Myocyte (in vitro differentiated cells): ENCODE measurements at places on chromosomes 1 and 21.
A peak's percentile ranks its signal among the peaks of the same experiment; 100 is the strongest.

DNA sequence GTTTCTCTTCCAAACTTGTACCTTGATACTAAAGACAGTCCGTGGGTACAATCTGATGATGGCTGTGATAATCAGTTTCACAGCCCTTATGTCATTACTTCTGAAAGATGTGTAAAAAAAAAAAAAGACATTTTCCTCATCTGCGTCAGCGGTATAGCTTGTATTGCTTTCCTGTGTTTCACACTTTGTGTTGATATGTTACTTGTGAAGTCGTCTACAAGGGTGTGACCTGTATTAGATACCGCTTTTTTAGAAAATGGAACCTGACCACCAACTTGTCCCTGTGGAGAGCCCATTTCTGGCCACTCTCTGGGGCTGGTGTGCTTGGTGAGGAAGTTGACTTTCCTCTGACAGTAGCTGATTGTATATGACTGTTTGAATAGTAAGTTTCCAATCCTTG is 50.5 kb downstream of the PEX14 start:
- no peak for DNase-seq

GRCh38 chr21:46109313-46110221 is 11.7 kb downstream of the COL6A2 start:
- no peak for DNase-seq

DNA sequence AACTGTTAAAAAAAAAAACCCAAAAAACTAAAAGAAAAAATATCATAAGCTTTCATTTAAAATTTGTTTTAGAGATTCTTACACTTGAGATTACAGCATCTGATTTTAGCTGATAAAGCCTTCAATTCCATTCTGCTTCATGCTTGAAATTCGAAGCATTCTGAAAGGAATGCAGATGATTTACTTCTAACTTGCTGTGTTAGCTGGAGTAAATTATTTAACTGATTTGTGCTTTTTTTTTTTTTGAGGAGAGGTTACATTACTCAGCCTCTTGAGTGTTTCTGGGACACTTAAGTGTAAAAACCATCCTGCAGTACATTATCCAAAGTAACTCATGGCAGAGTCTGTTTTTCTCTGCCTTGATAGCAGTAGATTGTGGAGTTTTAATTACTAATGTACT is 4.5 kb upstream of the TRIM67 start:
- DNase-seq, result no peak

DNA sequence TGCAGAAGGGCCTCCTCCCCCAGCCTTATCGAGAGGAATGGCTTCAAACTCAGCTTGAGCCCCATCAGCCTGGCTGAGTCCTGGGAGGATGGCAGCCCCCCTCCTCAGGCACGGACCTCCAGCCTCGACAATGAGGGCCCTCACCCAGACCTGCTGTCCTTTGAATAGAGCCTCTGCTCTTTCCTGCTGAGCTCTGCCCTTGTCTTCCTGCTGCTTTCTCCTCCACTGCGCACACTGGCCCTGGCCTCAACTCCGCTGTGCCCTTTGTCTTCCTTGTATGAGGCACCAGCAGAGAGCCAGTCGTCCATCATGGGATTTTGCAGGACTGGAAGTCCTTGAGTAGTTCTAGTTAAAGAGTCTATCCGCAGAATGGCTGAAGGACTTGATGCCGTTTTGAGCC is 2.0 kb downstream of the C1orf226 start:
- no peak for DNase-seq

DNA sequence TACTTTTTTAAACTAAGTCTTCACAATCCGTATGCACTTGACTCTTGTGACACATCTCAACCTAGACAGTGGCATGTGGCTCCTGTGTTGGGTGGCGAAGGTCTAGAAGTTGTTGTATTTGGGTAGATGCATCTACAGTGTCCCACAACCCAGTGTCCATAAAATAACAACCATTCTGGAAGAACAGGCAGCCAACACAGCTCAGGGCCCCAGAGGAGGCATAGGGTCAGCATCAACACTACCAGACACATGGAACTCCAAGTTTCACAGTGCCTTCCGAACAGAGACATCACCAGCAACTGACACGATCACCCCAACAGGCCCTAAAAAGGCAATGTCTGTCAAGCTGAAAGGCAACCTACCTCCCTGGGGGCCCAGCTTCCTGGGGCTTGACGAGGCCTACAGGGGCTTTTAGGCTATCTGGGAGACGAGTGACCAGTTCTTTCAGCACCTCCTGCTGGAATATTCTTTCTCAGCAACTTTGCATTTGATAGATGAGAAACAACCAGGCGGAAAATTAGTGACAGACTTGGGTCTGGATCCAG is 5.6 kb downstream of the SH3BP5L start:
- no peak for DNase-seq

DNA sequence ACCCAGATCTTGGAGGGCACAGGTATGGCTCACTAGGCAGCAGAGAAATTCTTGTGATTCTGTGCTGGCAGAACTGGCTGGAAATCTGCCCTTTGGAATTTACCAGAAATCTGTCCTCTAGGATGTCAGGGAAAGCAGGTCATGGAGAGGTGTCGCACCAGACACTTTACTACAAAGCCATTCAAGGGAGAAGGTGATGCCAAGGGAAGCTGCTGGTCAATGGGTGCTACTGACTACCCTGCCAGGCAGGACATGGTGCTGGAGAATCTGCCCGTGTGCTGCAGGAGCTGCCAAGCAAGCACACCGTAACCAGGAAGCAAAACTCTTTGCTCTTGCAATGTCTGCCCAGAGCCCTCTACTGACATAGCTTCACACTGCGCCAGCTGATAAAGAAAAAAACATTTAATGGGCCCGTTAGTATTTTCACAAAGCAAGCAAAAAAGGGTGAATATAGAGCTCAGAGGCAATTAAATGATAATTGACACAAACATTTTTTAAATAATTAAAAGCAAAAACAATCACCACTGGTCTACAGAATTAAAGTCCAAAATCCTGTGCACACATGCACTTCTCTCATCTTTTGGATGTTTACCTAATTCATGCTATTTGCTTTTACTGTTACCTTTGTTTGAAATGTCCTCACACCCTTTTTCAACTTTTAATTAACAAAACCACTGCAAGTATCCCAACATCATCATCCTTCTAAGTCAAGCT is 7.2 kb upstream of the FBXO28 start:
- peak; percentile 27 for DNase-seq

GRCh38 chr1:236535662-236536161 is 11.9 kb downstream of the LGALS8 start:
- no peak for DNase-seq

- no peak for DNase-seq
Measured at GRCh38 chr21:21530680-21531079, 532.5 kb downstream of the NCAM2 start.

DNA sequence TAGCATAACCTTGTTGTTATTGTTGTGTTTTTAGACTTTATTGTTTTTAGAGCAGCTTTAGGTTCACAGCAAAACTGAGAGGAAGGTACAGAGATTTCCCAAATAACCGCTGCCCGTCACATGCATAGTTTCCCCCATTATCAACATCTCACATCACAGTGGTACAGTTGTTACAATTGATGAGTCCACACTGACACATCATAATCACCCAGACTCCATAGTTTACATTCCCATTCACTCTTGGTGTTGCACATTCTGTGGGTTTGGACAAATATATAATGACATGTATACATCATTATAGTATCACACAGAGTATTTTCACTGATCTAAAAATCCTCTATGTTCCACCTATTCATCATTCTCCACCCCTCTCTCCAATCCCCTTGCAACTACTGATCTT is 25.9 kb upstream of the TOR3A start:
- DNase-seq, result no peak

- DNase-seq, result peak; percentile 29
Measured at GRCh38 chr1:229412056-229412455, 21.8 kb downstream of the ACTA1 start.

DNA sequence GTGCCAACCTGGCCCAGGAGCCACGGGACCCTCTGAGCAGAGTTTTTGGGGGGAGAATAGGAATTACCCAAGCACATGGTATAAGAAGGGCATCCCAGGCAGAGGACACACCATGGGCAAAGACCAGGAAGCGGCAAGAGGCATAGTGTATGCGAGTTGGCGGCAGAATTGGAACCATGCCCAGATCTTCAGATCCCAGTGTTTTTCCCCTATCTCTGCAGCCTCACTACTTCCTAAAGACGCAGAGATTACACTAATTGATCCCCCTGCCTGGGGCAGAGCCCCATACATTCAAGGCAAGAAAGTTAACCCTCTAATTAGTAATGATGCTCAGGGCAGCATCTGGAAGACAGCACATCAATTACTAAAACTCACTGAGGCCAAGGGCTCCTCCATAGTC is 48.2 kb downstream of the SYT2 start:
- no peak for DNase-seq

DNA sequence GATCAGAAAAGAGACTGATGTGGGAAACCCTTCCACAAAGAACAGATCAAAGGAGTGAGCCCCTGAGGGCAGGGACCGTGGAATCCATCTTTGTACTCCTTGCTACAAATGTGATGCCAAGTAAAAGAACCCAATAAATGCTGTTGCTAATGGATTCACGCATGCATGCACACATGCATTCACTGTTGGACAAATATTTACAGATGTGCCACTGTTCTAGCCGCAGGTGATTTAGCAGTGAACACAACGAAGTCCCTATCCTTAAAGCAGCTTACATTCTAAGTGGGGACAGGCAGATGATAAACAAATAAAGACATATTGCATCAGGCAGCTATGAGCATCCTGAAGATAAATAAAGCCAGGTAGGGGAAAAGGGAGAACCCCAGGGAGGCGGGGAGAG is 67.8 kb downstream of the ITPKB start:
- DNase-seq, result no peak

DNA sequence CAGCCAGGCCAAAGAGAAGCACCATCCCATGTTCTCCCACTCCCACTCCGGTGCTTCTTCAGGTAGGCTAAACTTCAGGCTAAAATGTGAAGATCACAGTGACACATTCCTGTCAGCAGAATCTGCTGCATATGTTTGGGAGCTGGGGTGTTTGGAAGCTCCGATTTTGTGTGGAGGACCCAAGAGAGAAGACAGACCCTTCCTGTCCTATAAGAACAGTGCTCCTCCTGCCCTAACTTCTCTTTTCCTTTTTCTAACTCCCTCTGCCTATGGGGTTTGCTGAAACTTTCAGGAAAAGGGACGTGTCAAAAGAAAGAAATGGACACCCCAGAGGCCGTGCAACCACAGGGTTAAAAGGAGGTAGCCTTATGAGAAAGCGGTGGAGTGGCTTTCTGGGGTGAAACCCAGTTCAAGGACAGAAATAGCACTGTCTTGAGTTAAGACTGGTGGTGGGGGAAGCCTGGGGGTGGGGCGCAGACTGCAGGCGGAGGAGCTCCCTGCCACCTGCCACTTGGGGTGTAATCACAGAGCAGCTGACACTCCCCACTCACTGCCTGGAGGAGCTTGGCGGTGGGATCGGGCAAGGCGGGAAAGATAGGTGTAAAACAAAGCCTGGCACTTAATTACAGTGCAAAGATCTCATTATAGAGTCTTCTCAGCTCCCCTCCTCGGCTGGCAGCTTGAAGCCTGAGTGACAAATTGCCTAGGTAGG is 645 bp upstream of the TLR5 start:
- peak; percentile 82 for DNase-seq

- DNase-seq, result no peak
Measured at GRCh38 chr1:94935034-94935433, 8.1 kb upstream of the CNN3 start.

DNA sequence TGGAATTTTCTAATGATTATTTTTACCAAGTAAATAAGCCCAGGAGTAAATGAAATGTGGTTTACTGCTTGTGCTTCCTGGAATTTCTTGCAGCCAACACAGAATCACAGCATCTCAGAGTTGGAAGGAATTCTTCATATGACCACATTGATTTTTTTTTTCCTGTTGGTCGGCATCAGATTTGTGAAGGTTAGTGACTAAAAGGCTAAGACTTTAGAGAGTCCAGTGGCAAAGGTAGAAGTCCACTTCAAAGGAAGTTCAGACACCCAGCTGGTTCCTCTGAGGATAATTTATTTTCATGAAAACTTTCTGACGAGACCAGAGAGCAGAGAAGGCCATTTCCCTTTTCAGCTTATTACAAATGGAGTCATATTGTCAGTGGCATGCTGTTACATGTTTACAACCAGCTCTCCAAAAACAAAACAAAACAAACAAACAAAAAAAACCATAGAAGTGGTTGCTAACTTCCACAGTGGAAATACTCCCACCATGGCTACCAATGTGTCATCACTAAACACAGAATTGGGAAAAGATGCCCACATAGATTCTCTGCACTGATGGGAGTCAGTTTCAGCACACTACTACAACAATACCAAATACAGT is 77.2 kb upstream of the CDC42BPA start:
- DNase-seq, result peak; percentile 48

- no peak for DNase-seq
Measured at GRCh38 chr1:233406339-233406960, 78.9 kb downstream of the MAP3K21 start.

- DNase-seq, result no peak
Measured at GRCh38 chr1:30962609-30963508, 54.3 kb upstream of the SDC3 start.
